ENCODE measurements at places on chromosomes 2 and 18. TPM values are rescaled to one million over a fixed set of nuclear protein-coding genes. Genes with fewer than 3 reads are reported as not detected.

- no peak for DNase-seq
Measured at GRCh38 chr2:31328026-31328425, 86.5 kb downstream of the XDH start.

DNA sequence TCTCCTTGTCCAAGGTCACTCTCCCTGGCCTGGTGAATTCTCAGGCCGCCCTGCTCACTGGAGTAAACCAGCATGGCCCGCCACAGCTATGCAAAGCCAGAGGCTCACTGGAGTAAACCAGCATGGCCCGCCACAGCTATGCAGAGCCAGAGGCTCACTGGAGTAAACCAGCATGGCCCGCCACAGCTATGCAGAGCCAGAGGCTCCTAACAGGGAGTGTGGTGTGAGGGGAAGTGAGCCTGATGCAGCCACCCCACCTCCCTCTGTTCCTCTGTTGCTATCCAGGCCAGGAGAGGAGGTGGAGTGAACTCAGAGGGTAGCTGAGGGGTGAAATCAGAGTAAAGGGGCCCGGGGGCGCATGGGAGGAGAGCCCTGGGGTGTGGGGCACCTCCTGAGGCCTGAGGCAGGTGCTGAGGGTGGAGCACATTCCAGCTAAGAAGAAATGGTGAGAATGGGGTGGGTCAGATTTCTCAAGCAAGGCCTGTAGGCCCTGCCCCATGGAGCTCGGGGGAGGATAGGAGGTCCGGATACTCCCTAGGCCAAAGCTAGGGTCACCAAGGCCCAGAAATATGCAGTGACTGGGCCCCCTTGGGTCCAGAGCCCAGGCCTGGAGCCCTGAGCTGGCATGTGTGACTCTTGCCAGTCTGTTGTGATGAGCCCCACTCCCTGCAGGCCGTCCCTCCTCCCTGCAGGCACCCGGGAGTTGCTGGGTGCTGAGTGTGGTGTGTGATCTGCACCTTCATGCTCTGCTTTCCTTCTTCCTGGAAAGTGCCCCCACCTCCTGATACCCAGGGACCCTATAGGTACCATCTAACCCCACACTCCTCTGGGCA, 1.5 kb downstream of the ATP6V1B1 start:
- DNase-seq: no peak

DNA sequence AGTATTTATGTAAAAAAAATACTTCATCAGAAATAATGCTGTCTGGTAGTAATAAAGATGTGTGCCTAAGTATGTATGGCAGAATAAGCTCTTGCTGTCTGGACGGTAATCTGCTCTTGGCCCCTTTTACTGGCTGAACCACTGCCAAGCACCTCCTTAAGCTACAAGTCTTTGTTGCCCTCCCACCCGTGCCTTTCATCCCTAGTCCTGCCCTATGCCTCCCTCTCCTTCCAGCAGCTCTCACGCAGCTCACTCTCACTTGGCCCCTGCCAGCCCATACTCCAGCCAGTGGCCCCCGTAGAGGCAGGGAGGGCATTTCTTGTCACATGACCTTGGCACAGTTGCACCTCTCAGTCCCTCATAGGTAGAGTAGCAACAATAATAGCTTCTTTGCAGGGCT, 54.5 kb upstream of the NPAS2 start:
- no peak for DNase-seq

- DNase-seq: no peak
Measured at GRCh38 chr2:219562049-219563020, 9.0 kb downstream of the OBSL1 start.

DNA sequence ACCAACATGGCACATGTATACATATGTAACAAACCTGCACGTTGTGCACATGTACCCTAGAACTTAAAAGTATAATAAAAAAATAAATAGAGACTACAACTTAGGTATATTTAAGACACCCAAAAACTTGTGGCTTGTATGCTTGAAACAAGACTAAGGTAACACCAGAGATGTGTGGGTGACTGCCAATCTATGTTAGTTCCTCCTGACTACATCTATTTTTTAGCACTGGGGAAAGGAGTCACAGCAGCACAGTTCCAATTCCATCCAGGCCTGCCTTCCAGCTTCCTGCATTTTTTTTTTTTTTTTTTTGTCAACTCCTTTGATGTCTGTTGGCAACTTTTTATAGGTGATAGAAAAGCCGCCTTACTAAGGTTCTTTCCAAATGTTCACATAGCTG, 18.2 kb downstream of the C2orf69 start:
- no peak for DNase-seq

GRCh38 chr2:233519787-233520611, 46.6 kb downstream of the USP40 start:
- DNase-seq: no peak

The FOXD4L1 gene
- 0.22 TPM for polyA plus RNA-seq

- no peak for DNase-seq
Measured at GRCh38 chr2:65714866-65715265, 282.5 kb upstream of the SPRED2 start.

DNA sequence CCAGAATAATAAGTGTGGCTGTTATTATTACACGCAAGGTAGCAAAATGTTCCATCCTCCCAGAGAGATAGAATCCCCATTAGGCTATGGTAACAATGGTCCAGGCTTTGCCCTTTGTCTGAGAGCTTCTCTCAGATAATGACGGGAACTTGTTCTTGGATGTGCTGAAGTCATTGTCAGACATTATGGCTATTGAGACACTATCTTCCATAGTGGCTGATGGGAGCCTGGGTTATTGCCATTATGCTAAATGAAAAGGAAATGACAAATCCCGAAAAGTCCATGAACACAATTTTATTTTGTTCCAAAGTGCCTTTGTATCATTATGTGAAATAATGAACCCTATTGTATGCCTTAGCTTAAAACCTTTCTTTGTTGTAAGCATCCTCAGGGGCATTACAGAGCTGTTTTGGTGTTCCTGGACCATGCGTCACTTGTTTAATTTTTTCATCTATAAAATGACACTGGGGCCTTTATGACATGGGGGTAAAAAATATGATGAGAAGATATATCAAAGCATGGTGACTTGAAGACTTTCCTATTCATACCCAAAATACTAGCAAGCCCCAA, 218.5 kb downstream of the KCNS3 start:
- no peak for DNase-seq

DNA sequence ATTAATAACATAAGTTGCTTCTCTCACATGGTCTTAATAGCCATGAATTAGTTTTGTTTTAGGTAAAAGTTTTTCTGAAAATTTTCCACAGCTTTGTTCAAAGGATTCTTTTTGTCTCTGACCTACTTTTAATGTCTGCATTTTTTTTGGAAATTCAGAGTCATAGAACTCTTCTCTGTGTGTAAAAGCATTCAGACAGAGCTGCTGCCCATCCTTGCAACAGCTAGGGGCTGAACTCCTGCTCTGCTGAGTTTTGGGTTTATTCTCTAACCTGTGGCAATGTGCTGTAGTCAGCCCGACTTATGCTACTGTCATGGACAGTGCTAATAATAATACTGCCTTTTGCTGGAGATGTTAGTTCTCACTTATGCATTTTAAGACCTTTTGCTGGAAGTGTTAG, 44.1 kb downstream of the RALBP1 start:
- DNase-seq: no peak

DNA sequence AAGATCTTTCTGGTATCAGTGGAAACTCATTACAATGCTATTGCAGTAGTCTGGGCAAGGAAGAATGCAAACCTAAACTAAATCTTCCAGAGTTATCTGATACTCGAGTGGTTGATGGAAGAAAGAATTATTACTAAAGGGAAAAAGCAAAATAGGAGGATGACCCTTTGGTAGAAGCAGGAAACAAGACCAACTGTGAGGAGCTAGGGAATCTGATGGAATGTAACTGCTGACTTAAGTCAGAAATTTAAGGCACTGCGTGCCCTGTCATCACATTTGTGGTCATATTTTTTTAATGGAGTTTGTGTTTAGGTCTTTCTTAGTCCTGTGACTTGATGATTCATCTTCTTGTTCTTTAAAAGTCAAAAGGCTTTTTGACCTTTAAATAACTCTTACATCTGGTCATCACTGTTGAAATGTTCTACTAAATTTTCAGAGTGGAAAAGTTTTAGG, 36.5 kb upstream of the ARMC9 start:
- DNase-seq: no peak

The PLCL1 gene
- polyA plus RNA-seq: 14.2 TPM

The HTR2B gene
- polyA plus RNA-seq: 24.1 TPM

The CACNB4 gene
- 11.9 TPM for polyA plus RNA-seq

GRCh38 chr2:201262718-201263117, 2.4 kb downstream of the CASP8 start:
- DNase-seq: no peak

DNA sequence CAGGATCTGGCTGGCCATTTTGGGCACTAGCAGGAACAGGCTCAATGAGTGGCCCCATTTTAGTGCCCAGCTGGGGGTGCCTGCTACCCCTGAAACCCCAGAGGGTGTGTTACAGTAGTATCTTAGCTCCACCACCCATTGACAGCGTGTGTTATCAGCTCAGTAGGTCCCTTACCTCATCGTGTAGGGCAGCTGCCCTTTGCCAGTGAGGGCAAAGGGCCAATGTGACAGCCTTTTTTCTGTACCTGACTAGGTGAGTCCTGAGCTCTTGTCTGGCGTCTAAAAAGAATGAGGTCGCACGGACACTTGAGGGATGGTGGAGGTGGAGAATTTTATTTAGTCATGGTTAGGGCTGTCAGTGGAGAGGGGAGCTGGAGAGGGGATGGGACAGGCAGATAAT, 462.2 kb downstream of the PIK3C3 start:
- DNase-seq: no peak

GRCh38 chr2:239954166-239955086, 70.7 kb downstream of the NDUFA10 start:
- no peak for DNase-seq

DNA sequence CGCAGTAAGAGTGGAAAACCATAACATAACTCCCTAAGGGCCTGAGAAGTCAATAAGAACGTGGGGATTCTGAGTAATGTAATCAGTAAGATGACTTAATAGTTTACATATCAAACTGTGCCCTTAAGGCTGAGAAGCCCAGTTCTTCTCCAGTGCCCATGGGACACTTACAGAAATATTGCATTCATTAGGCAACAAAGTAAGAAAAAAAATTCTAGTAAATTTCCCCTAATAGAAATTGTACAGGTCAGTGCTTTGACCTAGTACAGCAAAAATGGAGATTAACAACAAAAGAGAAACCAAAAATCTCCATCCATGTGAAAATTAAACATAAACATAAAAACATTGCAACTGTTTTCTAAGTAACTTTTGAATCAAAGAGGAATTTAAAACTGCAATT, 139.8 kb upstream of the HS6ST1 start:
- DNase-seq: no peak

DNA sequence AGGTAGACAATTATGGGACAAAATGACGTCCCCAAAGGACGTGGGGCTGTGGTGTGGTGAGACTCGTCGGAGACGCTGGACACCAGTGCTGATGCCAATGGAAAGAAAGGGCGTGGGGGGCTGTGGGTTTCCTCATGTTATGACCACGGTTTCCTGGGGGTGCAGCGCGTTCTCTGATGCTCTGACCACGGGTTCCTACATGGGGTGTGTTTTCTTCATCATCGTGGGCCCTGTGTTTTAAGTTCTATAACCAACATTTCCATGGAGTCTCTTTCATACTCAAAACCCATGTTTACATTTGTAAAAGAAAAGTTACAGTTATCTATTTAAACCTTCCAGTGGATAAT, 141.6 kb downstream of the RTP5 start:
- DNase-seq: no peak

DNA sequence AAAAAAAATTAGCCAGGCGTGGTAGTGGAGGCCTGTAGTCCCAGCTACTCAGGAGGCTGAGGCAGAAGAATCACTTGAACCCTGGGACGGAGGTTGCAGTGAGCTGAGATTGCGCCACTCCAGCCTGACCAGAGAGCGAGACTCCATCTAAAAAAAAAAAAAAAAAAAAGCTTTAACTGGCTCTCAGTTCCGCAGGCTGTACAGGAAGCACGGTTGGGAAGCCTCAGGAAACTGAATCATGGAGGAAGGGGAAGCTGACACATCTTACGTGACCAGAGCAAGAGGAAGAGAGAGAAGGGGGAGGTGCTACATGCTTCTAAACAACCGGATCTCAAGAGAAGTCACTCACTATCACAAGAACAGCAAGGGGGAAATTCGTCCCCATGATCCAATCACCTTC, 505.6 kb upstream of the SLC8A1 start:
- DNase-seq: no peak

DNA sequence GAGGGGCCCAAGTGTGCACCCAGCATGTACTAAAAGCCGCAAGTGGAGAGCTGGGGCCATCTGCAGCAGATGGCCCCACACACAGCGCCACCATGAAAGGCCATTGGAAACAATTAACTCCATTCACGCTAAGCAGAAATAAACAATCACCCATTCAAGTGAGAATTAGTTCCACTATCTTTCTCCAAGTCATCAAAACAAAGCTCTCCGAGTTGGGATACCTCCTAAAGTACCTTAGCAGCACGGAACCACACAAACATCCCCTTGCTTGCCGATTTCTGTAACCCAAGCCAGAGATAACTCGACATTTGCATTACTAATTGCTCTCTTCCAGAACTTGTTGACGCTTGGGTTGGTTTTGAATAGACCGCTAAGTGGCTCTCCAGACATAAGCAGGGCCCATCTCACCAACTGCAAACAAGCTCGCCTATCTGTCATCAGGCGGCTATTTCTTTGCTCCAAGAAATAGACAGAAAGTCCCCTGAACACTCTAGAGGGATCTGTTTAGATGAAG, 840.6 kb upstream of the SALL3 start:
- DNase-seq: no peak

DNA sequence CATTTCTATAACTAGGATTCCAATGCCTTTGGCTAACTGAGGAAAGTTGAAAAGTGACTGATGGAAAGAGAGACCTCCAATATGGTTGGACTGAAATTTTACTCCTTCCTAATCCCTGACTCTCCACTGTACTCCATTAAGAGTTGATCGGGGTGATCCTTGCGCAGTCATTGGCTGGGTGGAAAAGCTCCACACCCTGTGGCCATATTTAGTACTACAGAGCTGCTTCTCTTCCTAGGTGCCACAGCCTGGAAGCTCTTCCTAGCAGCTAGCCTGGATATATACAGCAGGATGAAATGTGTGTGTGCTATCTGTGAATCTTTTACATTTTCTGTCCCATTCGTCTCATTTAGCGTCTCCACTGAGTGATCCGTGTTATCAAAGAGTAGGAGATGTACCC, 71.2 kb downstream of the MEP1B start:
- DNase-seq: no peak

The ARHGAP15 gene
- 2.9 TPM for polyA plus RNA-seq

The CCNYL1 gene
- polyA plus RNA-seq: 14.9 TPM

DNA sequence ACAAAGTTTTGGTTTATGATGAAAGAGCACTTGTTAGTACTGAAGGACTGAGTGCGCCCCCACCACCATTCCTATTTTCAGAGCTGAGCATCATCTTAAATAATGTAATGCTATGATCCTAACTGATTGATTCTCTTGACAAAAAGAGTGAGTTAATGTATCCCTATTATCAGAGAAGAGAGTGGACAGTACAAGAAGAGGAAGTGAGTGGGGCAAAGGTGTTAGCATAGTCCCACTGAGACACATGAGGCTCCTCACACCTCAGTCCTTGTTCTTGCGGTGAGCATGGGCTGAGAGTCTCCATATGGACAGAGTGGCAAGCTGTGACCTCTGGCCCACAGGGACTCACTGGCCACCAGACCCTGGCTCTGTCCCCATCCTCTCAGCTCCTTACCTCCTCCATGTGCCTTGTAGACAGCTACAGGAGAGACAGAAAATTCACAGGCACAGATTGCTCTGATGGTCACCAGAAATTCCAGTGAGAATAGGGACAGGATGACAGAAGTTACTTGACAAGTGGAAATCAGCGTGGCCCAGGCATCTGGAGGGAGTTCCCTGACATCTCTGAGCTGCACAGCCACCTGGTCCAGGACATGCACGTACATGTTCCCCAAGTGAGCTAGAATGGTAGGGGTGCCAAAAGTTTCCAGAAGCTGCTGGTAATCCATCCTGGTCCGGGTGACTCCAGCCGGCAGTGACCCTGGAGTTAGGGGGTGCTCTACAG, 32.6 kb downstream of the NAPG start:
- no peak for DNase-seq
